ENCODE measurements at places on chromosomes 3 and 15. TPM values are rescaled to one million over a fixed set of nuclear protein-coding genes. Genes with fewer than 3 reads are reported as not detected.

GRCh38 chr3:170889132-170889531, 19.1 kb upstream of the RPL22L1 start:
- DNase-seq: no peak

- no peak for DNase-seq
Measured at GRCh38 chr3:88005066-88005465, 53.7 kb downstream of the CGGBP1 start.

GRCh38 chr3:129686941-129687340, 80.5 kb upstream of the PLXND1 start:
- no peak for DNase-seq

GRCh38 chr3:169629895-169630294, 33.6 kb downstream of the MECOM start:
- DNase-seq: no peak

GRCh38 chr3:21310161-21310560, 440.8 kb downstream of the ZNF385D start:
- DNase-seq: no peak

GRCh38 chr15:31077181-31077580, 24.3 kb downstream of the TRPM1 start:
- no peak for DNase-seq

DNA sequence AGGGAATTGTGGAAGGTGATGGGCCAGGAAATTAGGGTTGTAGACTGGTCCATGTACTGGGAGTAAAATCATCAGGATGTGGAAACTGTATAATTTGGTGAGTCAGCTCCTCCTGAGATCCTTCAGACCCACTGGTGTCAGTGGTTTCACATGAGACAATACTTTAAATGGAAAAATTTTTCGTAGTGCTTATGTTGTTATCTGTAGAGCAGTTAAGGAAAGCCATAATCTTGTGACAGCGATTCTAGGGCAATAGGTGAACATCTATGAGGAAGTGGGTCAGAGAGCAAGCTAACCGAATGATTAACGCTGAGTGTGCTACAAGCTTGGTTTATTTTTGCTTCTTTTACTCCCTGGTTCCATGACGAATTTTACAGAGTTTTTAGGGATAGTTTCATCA, 200.6 kb downstream of the CADM2 start:
- DNase-seq: no peak

DNA sequence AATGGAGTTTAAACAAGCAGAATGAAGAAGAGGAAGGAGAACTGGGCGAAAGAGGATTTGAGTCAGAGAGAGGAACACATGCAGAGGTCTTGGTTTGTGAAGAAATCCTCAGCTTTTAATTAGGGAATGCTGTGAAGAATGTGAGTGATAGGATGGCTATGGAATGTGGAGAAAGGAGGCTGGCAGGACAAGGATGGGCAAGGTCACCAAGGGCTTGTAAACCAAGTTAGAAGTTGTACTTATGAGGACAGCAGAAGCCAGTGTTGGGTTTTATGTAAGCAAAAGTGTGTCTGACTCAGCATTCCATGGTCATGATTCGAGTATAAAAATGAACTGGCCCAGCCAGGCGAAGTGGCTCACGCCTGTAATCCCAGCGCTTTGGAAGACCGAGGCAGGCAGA, 60.0 kb upstream of the IL12A start:
- no peak for DNase-seq

DNA sequence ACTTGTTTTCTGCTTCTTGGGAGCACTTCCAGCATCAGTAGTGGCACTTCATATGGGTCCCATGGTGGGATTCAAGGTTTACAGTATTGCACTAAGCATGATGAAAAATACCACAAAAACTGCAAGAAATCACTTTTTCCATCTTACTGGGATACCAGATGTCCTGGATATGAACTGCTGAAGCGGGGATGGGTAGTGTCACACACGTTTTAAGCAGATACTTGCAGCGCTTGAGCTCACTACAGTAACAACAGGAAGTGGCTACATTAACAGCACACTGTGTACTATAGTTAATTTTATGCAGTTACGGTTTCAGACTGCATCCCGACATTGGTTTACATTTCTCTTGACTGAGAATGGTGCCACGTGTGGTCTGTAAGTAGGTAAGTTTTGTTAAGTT, 3.5 kb upstream of the ISG20 start:
- DNase-seq: no peak

RBP2 gene
- total RNA-seq: not detected

DNA sequence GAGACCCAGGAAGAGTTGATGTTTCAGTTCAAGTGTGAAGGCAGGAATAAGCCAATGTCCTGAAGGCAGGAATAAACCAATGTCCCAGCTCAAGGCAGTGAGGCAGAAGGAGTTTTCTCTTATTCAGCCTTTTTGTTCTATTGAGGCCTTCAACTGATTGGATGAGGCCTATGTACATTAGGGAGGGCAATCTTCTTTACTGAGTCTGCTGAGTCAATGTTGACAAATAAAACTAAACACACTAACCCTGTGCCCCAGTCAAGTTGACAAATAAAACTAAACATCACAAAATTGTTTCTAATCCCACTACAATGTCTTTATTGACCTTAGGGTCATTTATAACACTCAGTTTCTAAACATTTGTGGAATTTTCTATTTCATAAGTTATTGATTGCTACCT, 100.0 kb downstream of the CACNA2D3 start:
- no peak for DNase-seq

CD200 gene
- 1.3 TPM for total RNA-seq

- DNase-seq: peak; percentile 88
Measured at GRCh38 chr15:100918034-100918689, 995 bp upstream of the LRRK1 start.

GHSR gene
- total RNA-seq: not detected

ACTR8 gene
- 30.5 TPM for total RNA-seq

DNA sequence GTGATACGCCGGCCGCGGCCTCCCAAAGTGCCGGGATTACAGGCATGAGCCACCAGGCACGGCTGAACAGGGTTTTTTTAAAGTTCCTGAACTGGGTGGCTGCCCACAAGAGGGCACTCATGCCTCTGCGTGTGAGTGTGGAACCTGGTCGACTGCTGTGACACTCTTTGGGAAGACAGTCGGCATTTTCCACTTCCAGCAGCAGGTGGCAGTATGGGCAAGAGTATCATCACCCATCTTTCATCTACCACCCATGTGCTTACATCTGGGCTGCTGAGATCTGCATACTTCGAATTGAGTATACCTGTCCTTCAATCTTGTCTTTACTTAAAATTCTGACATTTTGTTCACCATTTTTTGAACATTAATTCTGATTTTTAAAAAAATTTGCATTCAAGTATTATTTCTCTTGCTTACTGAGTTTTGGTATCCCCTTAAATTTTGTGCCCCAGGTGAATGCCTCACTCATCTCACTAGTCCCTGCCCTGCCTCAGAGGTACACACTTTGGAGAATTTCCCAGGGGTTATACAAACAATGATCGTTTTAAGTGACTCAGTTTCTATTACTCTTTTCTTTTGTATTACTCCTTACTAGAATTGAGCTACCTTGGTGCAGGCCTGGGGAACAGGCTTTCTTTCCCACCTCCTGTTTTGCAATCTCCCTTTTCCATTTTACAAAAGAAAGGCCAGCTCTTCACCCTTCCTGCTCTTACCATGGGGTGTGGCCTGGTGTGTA, 11.8 kb downstream of the CLEC3B start:
- DNase-seq: peak; percentile 91

DCLK3 gene
- 0.20 TPM for total RNA-seq

ZPLD1 gene
- total RNA-seq: not detected

SLC22A14 gene
- total RNA-seq: not detected

- no peak for DNase-seq
Measured at GRCh38 chr3:114831861-114832260, 315.2 kb downstream of the ZBTB20 start.

- no peak for DNase-seq
Measured at GRCh38 chr3:182183716-182184430, 472.1 kb downstream of the SOX2 start.

- DNase-seq: no peak
Measured at GRCh38 chr3:117630885-117631284, 921.3 kb downstream of the TUSC7 start.

GHRL gene
- not detected for total RNA-seq

CCR5 gene
- 0.62 TPM for total RNA-seq

GRCh38 chr15:51939216-51939615, 32.4 kb downstream of the LEO1 start:
- no peak for DNase-seq

GRCh38 chr3:189331002-189331418, 159.2 kb downstream of the TPRG1 start:
- no peak for DNase-seq

NISCH gene
- 48.3 TPM for total RNA-seq

DNA sequence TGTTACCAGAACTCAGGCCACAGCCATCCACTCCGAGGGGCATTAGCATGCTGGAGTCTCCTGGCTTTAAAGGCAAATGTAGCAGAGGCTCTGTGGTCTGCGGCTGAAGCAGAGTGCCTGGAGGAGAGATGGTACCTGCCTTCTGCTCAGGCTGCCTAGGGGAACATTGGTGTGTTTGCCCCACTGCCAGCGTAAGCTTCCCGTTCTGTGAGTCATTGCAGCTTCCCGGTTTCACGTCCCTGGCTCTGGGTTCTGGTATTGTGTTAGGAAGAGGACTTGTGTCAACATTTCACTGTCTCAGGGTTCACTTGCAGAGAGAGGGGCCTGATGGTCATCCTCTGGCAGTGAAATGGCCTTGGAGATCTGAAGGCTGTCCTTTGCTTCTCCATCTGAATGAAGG, 1.8 kb downstream of the GASK1A start:
- no peak for DNase-seq

DNA sequence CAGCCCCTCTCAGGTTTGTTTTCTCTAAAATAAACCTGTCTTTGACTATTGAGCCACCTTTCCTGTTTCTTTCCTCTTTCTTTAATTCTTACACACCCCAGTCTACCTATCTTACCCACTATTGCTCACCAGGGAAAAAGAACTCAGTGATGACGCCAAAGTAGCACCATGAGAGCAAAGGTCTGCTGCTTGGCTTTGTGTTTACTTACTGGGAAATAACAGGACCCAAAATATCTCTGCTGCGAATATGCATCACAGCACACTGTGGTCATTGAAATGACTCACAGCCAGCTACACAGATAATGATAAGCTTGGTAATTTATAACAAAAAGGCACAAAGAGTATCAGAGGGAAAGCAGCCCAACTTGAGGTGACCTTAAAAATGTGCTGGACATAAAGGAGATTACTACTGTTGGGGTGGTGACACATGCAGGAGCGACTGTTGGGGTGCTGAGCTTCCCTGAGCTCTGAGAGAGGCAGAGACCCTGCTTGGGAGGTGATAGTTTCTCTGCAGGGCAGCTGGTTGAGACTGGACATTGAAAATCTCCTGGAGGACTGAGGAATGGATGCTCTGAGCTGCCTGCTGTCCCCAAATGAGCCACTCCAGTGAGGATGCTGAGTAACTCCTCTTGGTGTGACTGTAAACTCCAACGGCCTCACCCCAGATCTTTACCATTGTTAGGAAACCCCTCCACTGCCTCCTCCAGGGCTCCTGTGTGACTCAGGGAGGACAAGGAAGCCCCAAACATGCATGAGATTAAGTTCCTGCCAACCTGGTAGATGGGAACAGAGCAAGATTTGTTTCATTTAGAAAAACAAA, 14.5 kb downstream of the EFCAB12 start:
- DNase-seq: no peak

GRCh38 chr3:193850084-193850619, 257.1 kb downstream of the OPA1 start:
- no peak for DNase-seq

DNA sequence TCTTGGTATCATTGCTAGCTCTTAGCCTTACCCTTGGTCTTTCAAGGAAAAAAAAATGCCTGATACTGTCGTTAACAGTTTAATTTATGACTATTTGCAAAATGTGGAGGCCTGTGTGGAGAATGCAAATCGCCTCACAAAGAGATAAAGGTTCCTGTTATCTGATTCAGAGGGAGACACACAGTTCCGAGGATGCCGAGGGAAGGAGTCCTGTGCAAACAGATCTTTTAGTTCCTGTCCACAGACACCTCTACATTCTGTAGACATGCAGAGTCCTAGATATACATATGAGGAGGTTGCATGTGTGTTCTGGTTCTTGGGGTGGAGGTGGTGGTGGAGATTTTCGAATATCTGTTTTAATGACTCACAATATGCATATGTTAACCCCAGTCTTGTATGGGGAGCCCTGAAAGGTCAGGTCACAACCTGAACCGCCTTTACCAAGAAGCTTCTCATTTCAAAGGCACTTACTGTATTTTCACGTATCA, 5.7 kb downstream of the NR2F2 start:
- DNase-seq: no peak

ZBBX gene
- total RNA-seq: not detected

DNA sequence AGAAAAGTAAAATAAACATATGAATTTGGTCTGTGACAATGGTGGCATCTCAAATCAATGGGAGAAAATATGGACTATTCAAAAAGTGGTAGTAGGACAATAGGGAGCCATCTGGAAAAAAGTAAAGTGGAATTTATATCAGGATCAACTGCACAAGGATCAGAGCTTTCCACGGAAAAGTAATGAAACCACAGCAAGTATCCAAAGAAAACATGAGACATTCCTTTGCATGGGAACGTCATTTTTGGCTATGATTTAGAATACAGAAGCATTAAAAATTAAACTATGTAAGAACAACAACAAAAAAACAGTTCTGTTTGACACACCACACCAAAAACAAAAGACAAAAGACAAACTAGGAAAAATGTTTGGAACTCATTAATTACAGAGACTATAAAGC, 18.7 kb downstream of the CRBN start:
- DNase-seq: no peak

TMEM39A gene
- 17.5 TPM for total RNA-seq

GRCh38 chr3:113979916-113980315, 32.1 kb downstream of the ZDHHC23 start:
- no peak for DNase-seq

GRCh38 chr3:28066020-28066419, 175.4 kb upstream of the CMC1 start:
- DNase-seq: no peak

GRCh38 chr3:87625876-87626275, 349.5 kb upstream of the POU1F1 start:
- no peak for DNase-seq
